ENCODE measurements at places on chromosomes 1 and 21.

DNA sequence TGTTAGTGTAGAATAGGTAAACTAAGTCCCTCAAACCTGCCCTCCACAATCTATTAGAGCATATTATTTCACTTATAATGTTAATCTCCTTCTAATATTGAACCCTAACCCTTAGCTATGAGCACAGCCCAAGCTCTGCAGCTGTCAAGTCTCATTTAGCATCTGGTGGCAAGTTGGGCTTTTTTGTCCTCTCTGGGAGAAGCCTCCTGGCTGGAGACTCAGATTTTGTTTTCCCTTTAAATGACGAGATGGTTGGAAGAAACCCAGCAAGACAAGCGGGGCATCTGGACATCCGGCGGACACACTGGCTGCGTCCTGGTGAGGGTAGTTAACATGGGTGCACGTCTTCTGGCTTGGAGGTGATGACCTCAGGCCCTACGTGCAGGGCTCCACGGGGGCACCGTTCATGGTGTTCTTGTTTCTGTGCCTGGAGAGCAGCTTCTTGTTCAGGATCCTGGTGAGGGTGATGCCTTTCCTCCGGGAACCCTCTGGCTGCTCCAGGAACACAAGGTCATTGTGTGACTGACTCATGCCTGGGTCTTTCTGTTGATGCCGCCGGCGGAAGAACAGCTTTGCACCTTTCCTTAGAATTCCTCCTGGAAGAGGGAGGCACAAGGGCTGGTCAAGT is 9.7 kb upstream of the PRDM15 start:
- no peak for DNase-seq

- no peak for DNase-seq
These were observed 64.1 kb downstream of the TIAM1 start for GRCh38 chr21:31279986-31280385.

- no peak for DNase-seq
These were observed 131.3 kb downstream of the PATJ start for GRCh38 chr1:61873581-61873980.

GRCh38 chr1:179995576-179995975 is 41.0 kb downstream of the CEP350 start:
- no peak for DNase-seq

DNA sequence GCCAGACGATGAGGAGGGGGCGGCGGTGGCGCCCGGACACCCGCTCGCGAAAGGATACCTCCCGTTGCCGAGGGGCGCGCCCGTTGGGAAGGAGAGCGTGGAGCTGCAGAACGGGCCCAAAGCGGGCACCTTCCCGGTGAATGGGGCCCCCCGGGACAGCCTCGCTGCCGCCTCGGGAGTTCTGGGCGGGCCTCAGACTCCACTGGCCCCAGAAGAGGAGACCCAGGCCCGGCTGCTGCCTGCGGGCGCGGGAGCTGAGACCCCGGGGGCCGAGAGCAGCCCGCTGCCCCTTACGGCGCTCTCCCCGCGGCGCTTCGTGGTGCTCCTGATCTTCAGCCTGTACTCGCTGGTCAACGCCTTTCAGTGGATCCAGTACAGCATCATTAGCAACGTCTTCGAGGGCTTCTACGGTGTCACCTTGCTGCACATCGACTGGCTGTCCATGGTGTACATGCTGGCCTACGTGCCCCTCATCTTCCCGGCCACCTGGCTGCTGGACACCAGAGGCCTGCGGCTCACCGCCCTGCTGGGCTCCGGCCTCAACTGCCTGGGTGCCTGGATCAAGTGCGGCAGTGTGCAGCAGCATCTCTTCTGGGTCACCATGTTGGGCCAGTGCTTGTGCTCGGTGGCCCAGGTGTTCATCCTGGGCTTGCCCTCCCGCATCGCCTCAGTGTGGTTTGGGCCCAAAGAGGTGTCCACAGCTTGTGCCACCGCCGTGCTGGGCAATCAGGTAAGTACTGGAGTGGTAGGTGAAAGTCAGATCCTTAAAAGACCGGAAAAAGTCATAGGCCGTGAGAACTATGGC is 588 bp downstream of the FLVCR1 start:
- DNase-seq, result no peak
